Omental fat pad (tissue), 4 donors: ENCODE measurements at places on chromosomes 1 and 21.

DNA sequence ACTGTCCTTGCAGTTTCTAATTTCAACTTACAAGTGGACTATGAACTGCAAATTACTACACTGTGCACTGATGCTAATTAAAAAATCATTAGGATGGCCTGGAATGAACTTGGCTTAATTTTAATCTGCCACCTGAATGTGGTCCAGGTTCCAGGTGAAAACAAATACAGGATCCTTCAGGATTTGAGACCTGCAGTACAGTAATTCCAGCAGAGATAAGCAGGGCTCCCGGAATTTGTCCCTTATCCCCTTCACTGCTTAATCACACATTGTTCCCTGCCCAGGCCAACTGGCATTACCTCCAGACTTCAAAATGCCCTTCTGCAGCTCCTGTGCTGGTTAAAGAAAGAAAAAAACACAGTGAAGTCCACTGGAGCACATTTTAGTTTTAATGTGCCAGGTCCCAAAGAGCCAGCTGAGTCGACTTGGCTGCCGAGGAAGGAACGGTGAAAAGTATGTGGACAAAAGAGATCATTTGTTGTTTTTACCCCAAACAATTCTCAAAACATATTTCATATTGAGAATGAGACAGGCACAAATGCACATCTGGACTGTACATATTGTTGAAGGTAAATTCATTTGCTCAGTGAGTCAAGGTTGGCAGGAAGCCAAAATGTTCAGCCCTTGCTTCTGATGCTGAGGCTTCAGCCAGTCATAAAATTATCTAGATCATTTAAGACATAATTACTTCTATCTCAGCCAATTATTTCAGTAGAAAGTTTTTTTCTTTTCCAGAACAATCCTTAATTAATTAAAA lies 28.3 kb downstream of the DEGS1 start:
- DNase-seq, result no peak

DNA sequence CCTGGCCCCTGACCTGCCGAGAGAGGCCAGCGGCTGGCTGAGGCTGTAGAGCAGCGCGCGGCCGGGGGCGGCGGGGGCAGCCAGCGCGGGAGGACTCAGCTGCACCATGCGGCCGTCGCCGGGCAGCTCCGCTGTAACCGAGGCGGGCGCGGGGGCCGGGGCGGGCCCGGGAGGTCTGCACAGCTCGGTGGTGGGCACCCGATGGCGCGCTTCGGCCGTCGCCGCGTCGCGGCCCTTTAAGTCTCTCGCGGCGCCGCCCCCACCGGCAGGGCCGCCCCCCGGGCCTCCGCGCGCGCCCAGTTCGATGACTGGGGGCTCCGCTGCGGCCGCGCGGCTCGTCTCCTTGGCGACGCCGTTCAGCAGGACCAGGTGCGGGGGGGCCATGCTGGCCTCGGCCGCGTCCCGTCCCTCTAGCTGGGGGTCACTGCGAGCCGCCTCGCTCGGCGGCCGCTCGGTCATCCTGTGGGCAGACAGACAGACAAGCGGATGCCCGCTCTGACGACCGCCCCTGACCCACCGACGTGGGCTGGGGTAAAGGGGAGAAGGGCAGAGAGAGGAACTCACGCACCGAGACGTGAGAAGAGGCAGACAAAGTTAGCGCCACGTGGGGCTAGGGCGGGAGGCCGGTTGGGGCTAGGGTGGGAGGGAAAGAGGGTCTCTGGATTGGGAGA lies 6.5 kb downstream of the TAL1 start:
- no peak for DNase-seq

DNA sequence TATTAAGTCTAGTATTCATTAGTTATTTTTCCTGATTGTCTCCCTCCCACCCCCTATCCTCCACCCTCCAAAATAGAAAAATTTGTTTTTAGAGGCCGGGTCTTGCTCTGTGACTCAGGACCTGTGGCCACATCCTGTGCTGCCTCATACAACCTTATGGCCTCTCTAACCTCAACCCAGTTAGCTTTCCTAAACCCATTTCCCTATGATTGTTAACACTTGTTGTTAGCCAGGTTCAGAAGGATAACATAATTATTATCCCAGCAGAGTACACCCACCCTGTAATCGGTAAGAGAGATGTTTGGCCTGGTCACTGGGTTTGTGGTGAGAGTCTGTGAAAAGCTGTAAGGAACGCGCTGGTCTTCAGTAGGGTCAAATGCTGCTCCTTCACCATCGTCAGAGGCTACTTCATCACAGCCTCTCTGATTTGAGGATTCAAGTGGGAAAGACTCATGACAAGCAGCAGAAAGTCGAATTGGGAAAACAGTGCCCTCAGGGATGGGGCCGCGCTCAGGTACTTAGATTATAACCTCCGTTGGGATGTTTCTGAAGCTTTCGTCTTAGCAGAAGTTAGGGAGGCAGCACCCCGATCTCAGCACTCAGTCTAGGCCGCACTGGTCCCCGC lies 35.9 kb upstream of the HMGN1 start:
- DNase-seq, result no peak

GRCh38 chr1:26556111-26556510 lies 26.6 kb downstream of the RPS6KA1 start:
- no peak for DNase-seq

DNA sequence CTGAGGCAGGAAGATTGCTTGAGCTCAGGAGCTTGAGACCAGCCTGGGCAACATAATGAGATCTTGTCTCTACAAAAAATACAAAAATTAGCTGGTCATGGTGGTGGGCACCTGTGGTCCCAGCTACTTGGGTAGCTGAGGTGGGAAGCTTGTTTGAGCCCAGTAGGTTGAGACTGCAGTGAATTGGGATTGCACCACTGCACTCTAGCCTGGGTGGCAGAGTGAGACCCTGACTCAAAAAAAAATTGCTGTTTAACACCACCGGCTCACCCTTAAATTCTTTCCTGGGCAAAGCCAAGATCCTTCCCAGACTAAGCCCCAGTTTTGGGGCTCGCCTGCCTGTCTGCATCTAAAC lies 6.6 kb upstream of the NSUN4 start:
- DNase-seq, result no peak

GRCh38 chr1:208217781-208218180 lies 26.4 kb downstream of the PLXNA2 start:
- no peak for DNase-seq

- no peak for DNase-seq
These were observed 652 bp downstream of the ARL8A start for GRCh38 chr1:202143768-202144401.

DNA sequence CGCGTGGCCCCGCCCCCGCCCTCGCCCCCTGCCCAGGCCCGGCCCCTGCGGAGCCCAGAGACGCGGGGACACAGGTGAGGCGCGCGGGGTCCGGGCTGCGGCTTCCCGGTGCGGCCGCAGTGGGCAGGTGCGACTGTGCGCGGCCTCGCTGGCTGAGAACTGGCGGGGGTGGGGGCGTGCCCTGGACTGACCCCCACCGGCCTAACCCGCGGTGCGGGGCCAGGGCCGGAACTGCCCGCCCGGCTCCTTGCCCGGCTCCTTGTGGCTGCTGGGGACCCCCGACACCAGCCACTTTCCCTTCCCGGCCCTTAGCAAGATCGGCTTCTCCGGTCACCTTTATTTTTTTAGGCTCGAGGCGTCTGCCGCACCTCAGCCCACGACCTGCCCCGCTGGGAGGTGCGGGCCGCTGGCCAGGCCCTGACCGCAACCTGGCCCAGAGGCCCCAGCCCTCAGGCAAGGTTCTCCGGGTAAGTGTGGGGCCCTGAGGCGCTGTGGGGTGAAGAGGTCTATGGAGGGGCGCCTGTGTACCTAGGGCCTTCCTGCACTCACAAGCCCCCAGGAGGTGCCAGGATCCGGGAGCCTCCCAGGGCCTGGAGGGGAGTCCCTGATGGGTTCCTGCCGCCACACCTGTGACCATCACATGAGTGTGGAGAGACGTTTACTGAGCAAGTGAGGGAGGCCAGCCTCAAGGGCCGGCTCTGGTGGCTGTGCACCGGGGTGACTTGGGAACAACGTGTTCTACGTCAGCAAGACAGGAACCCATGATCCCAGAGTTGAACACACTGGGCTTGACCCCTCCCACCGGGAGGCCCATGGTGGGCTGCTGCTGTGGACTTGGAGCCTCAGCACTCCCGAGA lies at the start of gene SMIM1:
Gene SMIM1, plus strand, starts transcription at position 35 of the 857 bp plus-strand sequence. CDS start 2,625 bp downstream, outside the sequence.
- DNase-seq, result no peak

DNA sequence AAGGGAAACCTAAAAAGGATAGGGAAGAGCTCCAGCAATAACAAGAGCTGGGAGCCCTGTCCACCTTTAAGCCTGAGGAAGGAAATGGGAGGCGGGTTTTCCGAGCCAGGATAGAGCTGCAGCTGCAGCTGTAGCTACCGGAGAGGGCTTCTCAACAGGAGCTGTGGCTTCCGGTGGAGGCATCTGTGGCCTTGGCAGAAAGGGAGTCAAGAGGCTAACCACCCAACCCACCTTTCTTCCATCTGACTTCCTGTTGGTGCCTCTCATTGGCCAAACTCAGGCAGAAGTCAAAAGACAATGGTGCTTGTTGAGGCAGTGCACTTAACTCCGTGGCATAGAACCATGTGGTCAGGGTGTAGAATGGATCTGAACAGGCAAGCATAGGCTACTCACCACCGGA lies 313.1 kb upstream of the DAB1 start:
- no peak for DNase-seq

GRCh38 chr1:201450721-201451291 lies 18.2 kb downstream of the PHLDA3 start:
- no peak for DNase-seq

GRCh38 chr1:25619101-25619890 lies 2.7 kb downstream of the MAN1C1 start:
- no peak for DNase-seq

GRCh38 chr1:178310685-178311105 lies 186.1 kb downstream of the CLEC20A start:
- DNase-seq, result no peak

- DNase-seq, result peak; percentile 39
These were observed 3.7 kb upstream of the CCN1 start for GRCh38 chr1:85576642-85577418.

DNA sequence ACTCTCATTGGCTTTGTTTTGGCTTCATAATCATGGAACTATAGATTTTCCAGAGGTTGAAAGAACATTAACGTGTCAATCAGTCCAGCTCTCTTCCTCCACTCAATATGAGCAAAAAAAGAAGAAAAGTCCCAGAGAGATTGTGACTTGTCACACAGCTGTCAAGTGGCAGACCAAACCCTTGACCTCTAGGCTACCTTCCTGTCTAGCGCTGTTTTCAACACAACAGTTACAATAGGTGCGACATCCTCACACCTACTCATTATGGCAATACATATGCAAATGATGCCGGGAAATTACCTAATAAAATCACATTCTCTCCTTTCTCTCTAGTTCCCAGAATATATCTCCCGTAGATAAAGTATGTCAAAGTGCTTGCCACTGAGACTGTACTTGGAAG lies 1.1 kb downstream of the WARS2 start:
- DNase-seq, result no peak

DNA sequence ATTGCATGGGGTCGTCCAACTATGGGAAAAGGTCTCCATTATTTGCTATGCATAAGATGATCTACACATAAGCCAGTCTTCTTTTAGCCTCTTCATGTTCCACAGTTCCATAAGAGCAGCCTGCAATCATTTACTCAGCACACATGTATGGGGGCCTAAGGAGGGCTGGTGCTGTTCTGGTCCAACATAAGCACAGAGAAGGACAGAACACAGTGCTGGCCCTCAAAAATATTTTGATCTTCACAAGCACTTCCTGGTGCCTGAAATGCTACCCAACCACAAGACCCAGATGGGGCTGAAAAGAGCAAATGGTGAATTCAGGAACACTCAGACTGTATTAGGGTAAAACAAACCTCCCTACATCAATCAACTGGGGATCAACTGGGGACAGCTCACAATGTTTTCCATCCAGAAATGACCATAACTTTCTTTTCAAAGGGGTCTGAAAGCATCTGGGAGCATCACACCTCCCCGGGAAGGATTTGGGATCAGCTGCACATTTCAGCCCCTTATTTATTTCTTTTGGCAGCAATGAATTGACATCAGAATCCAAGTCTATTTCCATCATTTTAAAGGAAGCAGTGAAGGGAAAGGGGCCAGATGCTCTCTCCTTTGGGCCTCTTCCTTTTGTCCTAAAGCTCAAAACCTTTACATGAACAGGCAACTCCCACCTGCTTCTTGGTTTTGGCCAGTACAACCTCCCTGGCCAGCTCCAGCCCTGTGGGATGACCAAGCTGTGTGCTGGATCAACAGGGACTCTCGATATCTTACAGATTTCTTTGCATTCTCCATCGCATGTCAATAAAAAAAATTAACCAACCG lies 45.7 kb downstream of the KCNN3 start:
- no peak for DNase-seq

GRCh38 chr1:246566813-246567645 lies 773 bp downstream of the CNST start:
- DNase-seq, result no peak

- DNase-seq, result peak; percentile 22
These were observed 19.8 kb downstream of the SPOCD1 start for GRCh38 chr1:31795801-31796621.

DNA sequence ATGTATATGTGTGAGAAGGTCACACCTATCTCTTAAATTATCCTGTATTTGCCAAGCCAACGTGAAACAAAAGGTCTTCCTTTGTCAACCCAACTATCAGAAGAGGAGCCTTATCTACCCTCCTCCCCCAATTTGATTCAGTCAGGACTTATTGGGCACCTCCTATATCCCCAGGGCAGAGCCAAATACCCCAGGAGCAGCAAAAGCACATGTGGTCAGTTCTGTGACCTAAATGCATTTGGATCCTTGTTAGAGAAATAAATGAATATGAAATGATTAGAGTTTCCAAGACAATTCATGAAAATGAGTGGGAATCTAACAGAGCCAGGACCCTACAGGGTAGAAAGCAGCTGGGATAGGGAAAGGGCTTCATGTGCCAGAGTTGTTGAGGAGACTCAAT lies 37.0 kb upstream of the KCND3 start:
- DNase-seq, result no peak

DNA sequence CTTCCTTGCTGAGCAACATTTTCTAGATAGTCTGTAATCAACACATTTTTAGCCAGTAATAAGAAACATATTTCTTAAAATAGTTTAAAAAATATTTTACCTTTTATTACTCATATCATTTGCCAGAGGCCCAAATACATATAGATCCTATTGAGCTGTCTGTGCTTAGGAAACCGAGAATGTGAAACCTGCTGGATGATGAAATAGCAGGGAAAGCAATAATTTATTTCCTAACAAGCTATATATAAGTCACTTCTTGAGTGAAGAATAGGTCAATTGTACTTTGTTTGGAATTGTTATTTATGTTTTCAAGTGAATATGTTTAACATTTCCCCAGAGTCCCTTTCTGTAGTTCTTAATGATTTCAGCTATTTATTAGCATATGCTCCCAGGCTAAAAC lies 339.9 kb upstream of the TMPRSS15 start:
- DNase-seq, result no peak

DNA sequence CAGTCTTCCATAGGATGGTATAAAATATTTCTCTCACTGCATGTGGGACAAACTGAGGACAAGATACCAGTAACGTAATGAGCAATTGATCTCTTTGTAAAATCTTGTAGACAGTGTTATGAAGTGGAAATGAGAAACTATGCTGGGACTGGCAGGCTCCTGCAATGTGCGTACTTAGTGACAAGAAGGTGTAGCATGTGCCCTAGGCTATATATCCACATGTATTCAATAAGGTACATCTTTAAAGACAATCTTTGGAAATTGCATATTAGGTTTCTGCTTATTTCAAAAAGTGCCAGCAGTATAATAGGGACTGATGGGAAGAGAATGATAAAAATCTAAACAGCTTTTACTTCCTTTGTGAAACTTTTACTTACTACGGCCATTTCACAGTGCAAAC lies 81.9 kb upstream of the GREM2 start:
- no peak for DNase-seq

GRCh38 chr1:238409191-238409850 lies 518.6 kb upstream of the ZP4 start:
- DNase-seq, result no peak
